ENCODE measurements at places on chromosomes 1 and 21.

DNA sequence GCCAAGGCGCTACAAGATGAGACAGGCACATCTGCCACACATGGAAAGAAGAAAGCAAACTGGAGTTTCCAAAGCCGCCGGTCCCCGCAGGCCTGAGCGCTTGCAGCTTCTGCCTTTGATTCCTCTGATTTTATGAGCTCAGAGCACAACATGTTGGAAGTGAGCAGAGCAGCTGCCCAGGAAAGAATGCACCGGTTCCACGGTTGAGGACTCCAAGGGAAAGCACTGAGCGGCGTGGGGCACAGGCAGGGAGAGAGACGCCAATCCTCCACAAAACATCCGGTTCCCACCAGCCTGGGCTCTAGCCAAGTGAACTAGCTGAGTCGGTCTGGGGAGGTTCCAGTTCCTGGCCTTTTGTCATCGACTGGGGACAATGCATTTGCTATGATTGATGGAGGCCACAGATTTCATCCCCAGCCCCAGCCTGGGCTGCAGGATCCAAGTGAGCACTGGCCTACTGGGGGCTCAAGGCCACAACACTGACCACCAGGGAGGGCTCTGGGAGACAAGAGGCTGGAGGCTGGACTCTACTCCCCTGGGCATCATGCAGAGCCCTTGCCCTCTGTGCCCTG, 253.1 kb upstream of the IRF2BP2 start:
- DNase-seq = no peak

GRCh38 chr1:203349773-203350524, 973 bp downstream of the FMOD start:
- no peak for DNase-seq

DNA sequence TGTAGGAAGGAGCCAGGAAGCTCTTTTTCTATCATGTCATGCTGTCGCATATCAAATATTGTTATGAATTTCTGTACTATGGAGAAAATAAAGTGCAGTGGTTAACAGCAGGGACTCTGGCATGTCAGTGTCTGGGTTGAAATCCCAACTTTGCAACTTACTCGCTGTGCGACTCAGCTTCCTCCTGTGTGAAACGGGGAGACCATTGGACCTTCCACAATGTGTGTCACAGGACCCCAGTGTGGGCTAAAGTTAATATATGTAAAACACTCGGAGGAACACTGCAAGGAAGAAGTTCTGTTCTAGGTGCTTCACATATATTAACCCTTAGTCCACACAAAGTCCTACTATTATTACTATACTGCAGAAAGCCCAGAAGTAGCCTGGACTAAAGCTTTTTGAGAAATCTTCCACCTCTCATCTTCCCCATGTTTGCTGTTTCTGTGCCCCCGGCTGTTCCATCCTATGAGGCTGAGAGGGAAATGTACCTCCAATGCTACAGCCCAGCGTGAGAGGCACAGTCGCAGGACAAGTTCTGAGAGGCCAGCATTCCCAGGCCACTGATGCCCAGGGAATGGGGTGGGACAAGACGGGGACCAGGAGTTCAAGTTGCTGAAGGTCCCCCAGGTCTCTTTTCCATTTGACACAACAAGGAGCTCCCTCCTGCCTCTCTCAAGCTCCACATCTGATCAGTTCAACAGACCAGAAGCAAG, 1.9 kb downstream of the CHIT1 start:
- no peak for DNase-seq

DNA sequence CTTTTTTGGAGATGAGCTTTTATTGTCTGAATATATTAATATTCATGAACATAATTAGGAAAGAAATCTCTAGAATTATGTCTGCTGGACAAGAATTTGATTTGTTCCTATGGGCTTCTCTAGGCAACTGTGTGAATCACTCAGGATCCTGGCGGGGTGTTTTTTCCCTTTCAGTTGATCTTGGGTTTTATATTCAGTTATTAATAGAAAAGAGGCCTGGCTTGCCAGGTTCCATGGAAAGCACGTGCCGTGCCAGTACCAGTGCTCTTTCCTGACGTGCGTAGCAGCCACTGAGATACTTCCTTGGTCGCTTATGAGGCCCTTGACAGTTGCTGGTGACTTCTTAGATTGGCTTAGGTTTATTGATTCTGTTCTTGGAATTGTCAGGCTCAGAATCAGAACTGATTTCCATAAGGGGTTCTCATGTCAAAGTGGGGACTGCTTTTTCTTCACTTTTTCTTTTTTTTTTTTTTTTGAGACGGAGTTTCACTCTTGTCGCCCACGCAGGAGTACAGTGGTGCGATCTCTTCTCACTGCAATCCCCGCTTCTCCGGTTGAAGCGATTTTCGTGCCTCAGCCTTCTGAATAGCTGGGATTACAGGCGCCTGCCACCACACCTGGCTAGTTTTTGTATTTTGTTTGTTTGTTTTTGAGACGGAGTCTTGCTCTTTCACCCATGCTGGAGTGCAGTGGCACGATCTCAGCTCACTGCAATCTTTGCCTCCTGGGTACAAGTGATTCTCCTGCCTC, 48.7 kb upstream of the KIF1B start:
- DNase-seq = no peak

DNA sequence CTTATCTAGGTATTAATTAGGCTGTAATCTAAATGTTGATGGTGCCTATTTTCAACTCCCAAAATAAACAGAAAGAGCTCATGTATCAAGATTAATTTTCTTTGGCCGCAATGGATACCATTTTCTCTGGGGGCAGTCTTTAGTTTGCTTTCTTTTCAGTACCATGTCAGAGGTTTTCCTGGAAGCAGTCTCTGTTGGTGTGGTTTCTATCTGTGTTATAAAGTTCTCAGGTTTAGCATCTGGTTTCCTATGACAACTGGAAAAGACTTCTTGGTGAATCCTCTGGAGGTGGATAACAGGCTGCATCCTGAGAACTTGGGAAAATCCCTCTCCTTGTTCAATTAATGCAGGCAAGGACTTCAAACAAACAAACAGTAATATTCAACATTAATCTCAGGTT, 38.7 kb upstream of the BATF3 start:
- no peak for DNase-seq

GRCh38 chr1:15249081-15249480, 2.1 kb downstream of the FHAD1 start:
- DNase-seq = no peak

DNA sequence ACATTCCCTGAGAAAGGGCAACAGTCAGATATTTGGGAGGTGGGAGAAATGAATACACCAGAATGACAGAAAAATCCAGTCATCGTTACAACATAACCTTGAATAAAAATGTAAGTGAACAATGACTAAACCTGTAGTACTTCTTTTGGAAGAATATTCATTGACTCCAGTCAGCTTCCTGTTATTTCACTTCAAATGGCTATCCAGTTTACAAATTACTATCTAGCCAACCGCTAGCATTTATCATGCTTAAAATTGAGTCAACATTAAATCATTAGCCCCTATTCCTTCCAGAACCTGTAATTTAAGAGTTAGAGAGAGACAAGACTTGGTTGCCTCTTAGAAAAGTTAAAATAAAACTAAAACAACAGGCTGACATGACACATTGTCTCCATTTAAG, 33.6 kb downstream of the WLS start:
- DNase-seq = no peak

DNA sequence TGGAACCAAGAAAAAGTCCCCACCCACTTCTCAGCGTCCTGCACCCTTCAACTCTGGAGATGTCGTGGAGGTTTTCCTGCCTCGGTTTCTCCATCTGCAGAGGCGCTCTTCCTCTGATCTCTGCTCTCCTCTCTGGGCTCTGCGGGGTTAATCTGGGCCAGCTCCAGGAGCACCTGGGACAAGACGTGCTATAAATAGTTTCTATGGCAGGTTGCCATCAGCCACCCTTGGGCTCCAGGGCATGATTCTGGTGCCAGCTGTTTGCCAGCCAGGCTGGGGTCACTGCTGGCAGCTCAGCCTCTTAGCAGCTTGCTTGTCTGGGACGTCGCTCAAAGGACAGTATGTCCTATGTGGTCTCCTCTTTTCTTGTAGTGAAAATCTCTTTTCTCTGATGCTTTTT, 137.1 kb downstream of the ACTL8 start:
- DNase-seq = no peak

- no peak for DNase-seq
Observed at GRCh38 chr1:197692965-197693364, 82.3 kb downstream of the DENND1B start.

- DNase-seq = no peak
Observed at GRCh38 chr1:29632806-29633615, 396.7 kb downstream of the PTPRU start.

GRCh38 chr1:19860418-19860817, 21.8 kb upstream of the OTUD3 start:
- DNase-seq = no peak

GRCh38 chr21:42858185-42858847, 21.0 kb downstream of the WDR4 start:
- DNase-seq = no peak

- no peak for DNase-seq
Observed at GRCh38 chr1:92957030-92957734, 4.1 kb downstream of the DIPK1A start.

DNA sequence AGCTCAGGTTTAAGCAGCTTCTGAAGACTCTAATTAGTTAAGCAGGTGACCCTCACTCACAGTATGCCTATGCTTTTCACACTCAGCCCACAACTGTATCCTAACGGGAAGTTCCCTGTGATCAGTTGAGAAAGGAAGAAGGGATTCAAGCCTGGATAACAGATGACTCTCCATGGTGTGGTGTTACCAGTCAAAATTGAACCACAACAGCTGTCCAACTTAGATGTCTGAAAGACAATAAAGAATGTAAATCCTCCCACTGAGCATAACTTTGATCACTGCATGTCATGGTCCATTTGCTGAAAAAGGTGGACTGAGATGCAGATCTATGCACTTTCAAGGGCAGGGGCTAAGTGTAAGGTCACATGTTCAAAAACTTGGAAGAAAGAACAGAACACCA, 32.3 kb upstream of the DIPK1A start:
- DNase-seq = no peak

GRCh38 chr1:12143631-12144155, 23.1 kb upstream of the TNFRSF1B start:
- DNase-seq = no peak

- DNase-seq = no peak
Observed at GRCh38 chr1:58324558-58324957, 222.0 kb downstream of the OMA1 start.

GRCh38 chr1:93703643-93704042, 22.0 kb upstream of the BCAR3 start:
- no peak for DNase-seq

DNA sequence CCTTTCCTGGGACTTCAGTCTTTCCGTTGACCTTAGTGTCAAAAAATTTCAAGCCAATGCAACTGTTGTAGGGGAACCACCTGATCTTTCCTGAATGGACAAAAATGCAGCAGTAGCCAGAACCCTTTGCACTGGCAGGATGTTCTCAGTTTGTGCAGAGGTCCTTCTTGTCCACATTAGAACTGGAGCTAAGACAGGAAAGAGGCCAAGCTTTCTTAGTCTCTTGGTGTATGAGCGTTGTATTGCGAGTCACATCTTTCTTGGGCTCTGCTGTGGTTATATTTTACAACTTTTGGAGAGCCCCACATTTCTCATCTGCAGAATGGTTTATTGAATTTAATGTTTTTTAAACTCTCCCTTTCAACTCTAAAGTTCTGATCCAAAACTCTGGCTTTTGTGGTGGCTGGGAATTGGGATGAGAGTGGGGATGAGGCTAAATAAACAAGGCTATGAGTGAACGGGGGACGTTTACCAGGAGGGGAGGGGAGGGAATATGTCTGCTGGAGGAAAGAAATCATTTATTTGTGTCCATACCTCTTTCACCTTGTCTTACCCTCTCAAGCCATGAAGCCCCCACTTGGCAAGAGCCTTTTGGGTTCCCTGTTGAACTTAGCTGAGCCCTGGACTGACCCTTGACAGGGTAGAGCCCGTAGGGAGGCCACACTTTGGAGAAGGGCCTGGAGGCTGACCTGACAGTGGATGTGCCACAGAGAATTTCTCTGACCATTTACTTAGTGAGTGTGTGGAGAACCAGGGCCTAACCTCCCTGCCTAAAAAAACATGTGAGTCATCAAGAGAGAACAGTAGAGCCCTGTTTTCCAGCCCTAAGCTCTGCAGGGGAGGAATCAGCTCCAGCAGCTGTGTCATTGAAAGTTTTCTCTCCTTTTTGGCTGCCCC, 586 bp downstream of the CHI3L2 start:
- DNase-seq = no peak

DNA sequence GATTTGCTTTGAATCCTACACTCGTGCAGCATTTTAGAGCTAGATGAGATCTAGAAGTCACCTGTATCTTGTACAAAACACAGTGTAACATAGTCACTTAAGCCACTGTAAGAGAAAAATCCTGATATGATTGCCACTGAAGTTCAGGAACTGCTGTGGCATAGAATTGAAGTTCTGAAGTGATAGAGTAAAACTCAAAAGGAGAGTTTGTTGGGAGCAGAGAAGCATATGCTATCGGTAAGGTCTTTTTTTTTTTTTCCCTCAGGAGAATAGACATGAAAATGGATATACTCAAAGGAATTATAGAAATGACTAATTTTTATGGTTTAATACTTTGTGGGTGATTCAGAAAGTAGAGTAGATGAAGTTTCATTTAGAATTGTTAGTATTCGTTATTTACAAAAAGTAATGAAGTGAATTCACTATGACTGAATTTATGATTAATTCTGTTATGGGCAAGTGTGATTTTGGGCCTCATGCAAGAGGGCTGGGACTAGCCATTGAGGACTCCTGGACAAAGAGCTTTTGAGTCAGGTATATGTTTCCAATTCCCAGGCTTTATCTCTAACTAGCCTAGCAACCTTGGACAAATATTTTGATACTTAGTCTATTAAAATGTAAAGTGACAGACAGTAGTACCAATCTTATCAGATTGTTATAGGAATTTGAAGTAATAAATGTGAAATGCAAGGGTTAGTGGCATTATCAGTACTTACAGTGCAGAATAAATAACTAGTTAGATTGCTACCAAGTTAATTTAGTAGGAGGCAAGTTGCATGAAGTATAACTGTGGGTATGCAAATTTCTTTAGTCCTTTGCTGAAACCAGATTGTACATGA, 3.1 kb downstream of the KCTD3 start:
- no peak for DNase-seq

DNA sequence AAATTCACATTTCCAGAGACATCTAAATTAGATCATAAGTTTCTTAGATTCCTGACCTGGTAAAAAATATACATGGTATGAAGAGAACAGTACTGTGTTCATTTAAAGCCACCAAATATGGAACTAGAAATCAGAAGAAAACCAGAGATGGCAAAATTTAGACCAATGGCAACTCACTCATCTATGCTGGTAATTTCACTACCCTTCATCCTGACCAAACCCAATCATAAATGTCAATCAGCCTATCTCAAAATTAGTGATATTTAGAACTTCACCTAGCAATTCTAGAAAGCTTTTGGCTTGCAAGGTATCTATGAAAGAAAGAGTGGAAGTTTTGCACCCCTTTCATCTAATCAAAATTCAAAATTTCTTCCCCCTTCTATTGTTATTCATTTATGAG, 107.7 kb downstream of the NIBAN1 start:
- no peak for DNase-seq

- no peak for DNase-seq
Observed at GRCh38 chr1:31549809-31550620, 26.3 kb upstream of the TINAGL1 start.

DNA sequence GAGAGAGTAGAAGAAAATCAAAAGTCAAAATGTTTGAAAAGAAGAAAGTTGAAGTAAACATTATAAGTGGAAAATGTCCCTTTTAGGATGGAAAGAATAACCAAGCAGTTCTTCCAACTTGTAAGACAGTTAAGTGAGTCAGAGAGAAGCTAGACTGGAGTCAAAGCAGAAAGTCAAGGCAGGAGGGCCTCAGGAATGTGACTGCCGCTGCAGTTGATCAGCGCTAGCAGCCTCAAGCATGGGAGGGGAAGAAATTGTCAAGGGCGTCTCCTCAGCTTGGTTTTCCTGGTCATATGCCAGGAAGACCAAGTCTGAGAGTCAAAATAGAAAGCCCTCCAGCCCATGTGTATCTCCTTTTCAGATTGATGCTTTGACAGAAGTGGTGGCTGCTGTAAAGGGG, 23.2 kb downstream of the HAO2 start:
- no peak for DNase-seq
